ENCODE measurements at places on chromosomes 2 and 18. TPM values are rescaled to one million over a fixed set of nuclear protein-coding genes. Genes with fewer than 3 reads are reported as not detected.
A peak's percentile ranks its signal among the peaks of the same experiment; 100 is the strongest.

- DNase-seq: peak; percentile 73
- no peak overlapping the region for H3K27ac ChIP-seq
- no peak overlapping the region for H3K4me3 ChIP-seq
- peaks cover 18% of the 10 kb centered on the region for H3K4me1 ChIP-seq
Measured at GRCh38 chr2:113700186-113700841, 56.1 kb downstream of the SLC35F5 start.

DNA sequence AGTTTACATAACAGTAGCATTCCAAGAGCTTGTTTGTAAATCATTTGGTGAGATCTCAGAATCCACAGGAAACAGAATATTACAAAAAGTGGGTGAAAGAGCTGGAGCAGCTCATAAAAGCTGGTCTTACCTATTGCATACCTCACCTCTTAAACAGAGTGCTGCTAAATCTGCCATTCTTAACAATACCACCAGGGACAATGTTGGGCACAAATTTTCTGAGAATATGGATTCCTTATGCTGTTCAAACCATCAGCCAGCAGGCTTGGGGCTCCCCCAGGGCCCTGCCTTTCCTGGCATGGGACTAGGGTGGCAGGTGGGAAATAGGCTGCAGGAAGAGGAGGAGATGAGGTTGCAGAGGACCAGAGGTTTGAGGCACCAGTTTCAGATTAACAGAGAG lies 55.6 kb downstream of the TGFA start:
- H3K36me3 ChIP-seq: no peaks in the 10 kb centered on the region
- H3K27me3 ChIP-seq: no peaks in the 10 kb centered on the region
- H3K4me3 ChIP-seq: no peak overlapping the region
- no peak for DNase-seq
- H3K4me1 ChIP-seq: no peaks in the 10 kb centered on the region

GRCh38 chr18:48124857-48125626 lies 194.6 kb upstream of the SMAD2 start:
- no peak for DNase-seq
- H3K4me3 ChIP-seq: no peak overlapping the region
- H3K27me3 ChIP-seq: no peaks in the 10 kb centered on the region
- no peaks in the 10 kb centered on the region for H3K4me1 ChIP-seq
- no peak overlapping the region for H3K27ac ChIP-seq
- H3K36me3 ChIP-seq: no peaks in the 10 kb centered on the region

DNA sequence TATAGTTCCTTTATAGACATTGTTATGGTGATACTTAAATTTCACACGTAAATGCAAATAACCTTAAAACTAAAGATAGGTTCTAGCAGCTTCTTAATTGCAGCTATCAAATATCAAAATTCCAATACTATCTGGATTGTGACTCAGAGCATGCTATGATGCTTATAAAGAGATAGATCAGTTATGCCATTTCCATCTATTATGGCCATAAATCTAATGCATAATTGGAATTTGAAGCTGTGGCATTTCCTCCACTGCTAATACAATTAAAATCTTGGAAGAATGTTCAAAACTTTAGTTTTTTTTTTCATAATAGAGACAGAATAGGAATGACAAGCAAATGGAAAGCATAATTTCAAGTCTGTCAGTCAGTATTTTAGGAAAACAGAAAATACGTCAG lies 220.8 kb upstream of the GALNT5 start:
- no peaks in the 10 kb centered on the region for H3K36me3 ChIP-seq
- no peak overlapping the region for H3K4me3 ChIP-seq
- H3K27ac ChIP-seq: no peak overlapping the region
- no peaks in the 10 kb centered on the region for H3K27me3 ChIP-seq
- no peak for DNase-seq

- H3K27ac ChIP-seq: no peak overlapping the region
- H3K27me3 ChIP-seq: peaks cover 6% of the 10 kb centered on the region
- no peaks in the 10 kb centered on the region for H3K36me3 ChIP-seq
Measured at GRCh38 chr2:133954636-133955035, 299.2 kb upstream of the MGAT5 start.

GRCh38 chr18:36382854-36383253 lies 85.3 kb downstream of the FHOD3 start:
- H3K27me3 ChIP-seq: no peaks in the 10 kb centered on the region
- H3K36me3 ChIP-seq: no peaks in the 10 kb centered on the region
- H3K27ac ChIP-seq: no peak overlapping the region
- no peaks in the 10 kb centered on the region for H3K4me1 ChIP-seq

DNA sequence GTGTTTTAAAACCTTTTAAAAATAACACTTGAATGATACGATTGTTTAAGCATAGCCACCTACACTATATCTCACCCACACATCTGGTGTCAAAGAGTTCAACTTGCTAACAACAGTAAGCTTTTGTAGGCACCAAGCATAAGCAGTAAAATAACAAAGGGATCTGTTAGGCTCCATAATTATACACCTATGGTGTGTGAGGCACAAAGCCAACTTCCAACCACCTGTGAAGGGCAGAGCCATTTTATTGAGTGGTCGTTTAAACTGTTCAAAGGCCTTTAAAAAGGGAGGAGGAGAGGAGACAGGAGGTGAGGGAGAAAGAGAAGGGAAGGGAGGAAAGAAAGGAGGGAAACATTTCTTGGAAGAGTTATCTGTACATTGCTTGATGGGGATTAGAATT lies 27.9 kb downstream of the NEMP2 start:
- H3K27ac ChIP-seq: no peak overlapping the region
- H3K4me3 ChIP-seq: no peak overlapping the region
- H3K36me3 ChIP-seq: peaks cover 20% of the 10 kb centered on the region
- no peaks in the 10 kb centered on the region for H3K27me3 ChIP-seq
- H3K4me1 ChIP-seq: no peaks in the 10 kb centered on the region

GRCh38 chr18:62957885-62958472 lies 242.6 kb downstream of the PHLPP1 start:
- no peaks in the 10 kb centered on the region for H3K36me3 ChIP-seq
- no peak overlapping the region for H3K4me3 ChIP-seq
- DNase-seq: peak; percentile 17
- H3K27ac ChIP-seq: no peak overlapping the region
- peaks cover 7% of the 10 kb centered on the region for H3K4me1 ChIP-seq

- H3K4me3 ChIP-seq: no peak overlapping the region
- H3K27ac ChIP-seq: no peak overlapping the region
- H3K27me3 ChIP-seq: no peaks in the 10 kb centered on the region
- no peaks in the 10 kb centered on the region for H3K4me1 ChIP-seq
- H3K36me3 ChIP-seq: peaks cover 3% of the 10 kb centered on the region
Measured at GRCh38 chr2:121335294-121336290, 50.6 kb upstream of the TFCP2L1 start.

DNA sequence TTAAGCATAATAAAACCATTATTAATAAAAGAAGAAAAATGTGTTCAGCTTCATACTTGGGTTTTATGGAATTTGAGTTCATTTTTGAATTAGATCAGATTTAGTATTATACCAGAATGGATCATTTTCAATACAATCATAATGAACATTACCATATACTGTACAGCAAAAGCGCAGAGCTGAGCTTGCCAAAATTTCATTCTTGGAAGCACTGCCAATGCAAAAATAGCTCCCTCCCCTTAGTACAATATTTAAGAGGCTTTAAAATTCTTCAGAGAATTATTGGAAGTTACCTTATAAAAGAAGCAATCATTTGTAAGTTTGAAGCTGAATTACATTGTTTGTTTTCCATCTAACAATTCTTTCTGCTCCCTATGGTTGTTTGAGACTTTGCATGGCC lies 938.1 kb upstream of the SLC39A10 start:
- no peaks in the 10 kb centered on the region for H3K27me3 ChIP-seq
- no peak overlapping the region for H3K4me3 ChIP-seq
- no peaks in the 10 kb centered on the region for H3K36me3 ChIP-seq
- H3K4me1 ChIP-seq: no peaks in the 10 kb centered on the region

DNA sequence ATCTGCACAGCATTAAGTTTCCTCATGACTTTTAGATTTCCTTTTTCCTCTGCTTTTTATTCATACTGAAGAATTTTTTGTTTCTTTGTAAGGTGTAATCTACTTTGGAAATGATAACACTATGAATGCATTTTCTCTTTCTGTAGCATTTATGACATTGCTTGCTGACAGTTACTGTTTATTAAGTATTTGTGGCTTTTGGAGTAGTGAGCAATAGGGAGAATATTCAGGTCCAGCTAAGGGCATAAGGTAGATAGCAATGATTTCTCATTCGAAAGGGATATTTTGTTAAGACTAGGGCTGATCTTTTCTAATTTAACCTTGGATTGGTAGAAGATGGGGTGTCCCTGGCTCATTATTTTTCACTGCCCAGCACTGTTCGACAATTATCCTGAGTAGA lies 80.3 kb downstream of the XRCC5 start:
- H3K36me3 ChIP-seq: peaks cover 27% of the 10 kb centered on the region
- no peak overlapping the region for H3K27ac ChIP-seq
- no peaks in the 10 kb centered on the region for H3K27me3 ChIP-seq
- no peak for DNase-seq
- H3K4me1 ChIP-seq: peaks cover 25% of the 10 kb centered on the region

SIGLEC15 gene
- not detected for total RNA-seq

TEKT4 gene
- total RNA-seq: not detected

SGPP2 gene
- 6.5 TPM for total RNA-seq

METTL5 gene
- 93.0 TPM for total RNA-seq

LHCGR gene
- total RNA-seq: not detected

C1GALT1C1L gene
- 0.20 TPM for total RNA-seq

LYG2 gene
- not detected for total RNA-seq

WNT10A gene
- total RNA-seq: 1.5 TPM

IL1B gene
- total RNA-seq: not detected
